ENCODE measurements at places on chromosomes 2 and 18.

DNA sequence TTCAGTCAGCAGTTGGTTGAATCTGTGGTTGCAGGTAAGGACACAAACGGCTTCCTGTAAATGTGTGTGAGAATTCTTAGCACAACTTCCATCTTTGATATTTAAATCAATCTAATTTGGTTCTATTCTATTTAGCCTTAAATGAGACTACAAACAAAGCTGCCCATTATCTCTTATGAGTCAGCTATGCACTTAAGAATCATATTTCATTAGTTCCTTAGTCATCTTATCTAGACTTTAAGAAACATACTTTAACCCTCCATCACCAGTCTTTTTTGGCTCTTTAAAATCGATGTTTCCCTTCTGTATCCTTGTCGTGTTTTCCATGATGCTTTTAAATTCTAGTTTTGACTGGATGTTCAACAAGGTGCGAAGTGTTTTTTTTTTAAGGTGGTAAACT, 114.4 kb upstream of the TMEM200C start:
- peak; percentile 54 for DNase-seq

GRCh38 chr2:64018701-64019082, 536 bp downstream of the VPS54 start:
- DNase-seq = peak; percentile 53

DNA sequence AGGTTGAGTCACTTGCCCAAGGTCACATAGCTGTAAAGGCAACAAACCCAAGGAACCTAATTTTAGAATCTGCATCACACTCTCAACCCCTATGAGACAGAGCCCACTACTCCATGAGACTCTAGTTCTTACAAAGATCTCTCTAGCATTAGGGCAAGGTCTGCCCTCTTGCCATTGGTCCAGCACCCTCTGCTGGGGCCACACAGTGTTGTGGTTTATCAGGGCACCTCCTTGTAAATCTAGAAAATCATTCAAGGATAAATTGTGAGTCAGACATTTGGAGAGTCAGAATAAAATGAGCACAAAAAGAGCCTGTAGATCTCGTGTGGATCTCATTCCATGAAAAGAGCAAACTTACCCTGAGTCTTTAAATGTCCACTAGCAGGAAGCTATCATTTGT, 91.2 kb downstream of the SLC8A1 start:
- no peak for DNase-seq

DNA sequence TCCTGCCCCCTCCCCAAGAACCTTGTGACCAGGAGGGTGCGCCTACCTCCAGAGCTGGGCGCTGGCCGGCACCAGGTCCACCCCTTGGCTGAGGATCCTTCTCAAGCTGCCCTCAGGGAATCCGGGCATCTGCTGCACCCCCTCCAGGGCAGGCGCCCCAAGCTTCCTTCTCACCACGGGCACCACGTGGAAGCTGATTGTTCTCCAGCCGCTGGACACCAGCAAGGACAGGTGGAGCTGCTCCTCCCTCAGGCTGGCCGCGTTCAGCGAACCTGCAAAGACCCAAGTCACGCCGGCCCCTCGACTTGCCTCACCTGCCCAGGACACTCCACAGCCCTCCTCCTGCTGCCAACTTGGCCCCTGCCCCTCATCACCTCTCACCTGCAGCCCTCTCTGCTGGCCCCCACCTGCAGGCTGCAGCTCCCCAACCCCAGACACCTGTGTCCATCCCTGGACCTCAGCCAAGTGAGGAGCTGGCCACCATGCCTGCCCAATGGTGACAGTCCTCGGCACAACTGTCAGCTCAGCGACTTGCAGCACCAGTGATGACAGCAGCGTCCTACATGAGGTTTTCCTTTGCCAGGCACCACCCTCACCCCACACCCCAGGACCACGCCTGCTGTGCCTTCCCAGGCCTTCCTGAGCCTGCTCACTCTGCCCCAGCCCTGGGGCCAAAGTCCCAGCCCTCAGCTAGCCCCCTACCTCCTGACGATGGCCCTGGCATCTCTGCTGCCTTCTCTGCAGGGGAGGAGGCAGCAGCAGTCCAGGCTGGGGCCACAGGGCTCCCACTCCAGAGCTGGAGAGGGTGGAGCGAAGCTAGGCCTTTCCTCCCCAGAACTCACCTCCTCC, 4.2 kb downstream of the MAB21L4 start:
- no peak for DNase-seq

GRCh38 chr2:8628866-8629209, 53.0 kb upstream of the ID2 start:
- no peak for DNase-seq

DNA sequence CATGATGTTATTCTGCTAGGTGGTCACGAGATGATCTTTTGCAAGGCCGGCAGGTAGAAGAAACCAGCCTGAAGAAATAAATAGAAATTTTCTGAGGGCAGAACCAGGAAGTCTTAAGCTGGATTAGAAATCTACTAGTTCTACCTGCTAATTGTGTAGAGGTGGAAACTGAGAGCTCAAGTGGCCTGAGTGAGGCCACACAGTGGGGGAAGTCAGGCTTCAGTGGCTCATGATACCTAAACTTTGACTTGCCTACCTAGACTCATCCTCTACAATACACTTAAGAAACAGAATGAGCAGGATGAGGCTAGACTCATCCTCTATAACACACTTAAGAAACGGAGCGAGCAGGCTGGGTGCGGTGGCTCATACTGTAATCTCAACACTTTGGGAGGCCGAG, 134.9 kb upstream of the NDUFV2 start:
- no peak for DNase-seq

DNA sequence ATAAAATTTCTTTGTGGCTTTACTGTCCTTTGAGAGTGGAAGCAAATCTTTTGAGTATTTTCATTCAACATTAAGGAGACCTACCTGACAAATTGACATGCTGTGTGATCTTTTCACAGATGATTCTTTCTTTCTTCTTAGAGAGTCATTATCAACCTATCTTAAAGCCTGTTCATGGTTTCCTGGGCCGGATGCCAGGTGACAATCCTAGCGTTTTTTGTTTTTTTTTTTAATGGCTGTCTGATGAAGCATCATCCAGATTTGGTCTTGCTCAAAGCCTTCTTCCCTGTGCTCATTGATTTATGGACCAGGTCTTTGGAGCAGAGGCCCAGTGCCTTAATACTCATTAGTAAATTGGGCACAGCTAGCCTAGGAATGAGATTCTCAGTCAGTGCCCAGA, 9.8 kb upstream of the MGAT5 start:
- no peak for DNase-seq

GRCh38 chr18:50320719-50321118, 33.2 kb upstream of the CXXC1 start:
- no peak for DNase-seq

GRCh38 chr2:118973542-118973951, 31.6 kb downstream of the MARCO start:
- no peak for DNase-seq

DNA sequence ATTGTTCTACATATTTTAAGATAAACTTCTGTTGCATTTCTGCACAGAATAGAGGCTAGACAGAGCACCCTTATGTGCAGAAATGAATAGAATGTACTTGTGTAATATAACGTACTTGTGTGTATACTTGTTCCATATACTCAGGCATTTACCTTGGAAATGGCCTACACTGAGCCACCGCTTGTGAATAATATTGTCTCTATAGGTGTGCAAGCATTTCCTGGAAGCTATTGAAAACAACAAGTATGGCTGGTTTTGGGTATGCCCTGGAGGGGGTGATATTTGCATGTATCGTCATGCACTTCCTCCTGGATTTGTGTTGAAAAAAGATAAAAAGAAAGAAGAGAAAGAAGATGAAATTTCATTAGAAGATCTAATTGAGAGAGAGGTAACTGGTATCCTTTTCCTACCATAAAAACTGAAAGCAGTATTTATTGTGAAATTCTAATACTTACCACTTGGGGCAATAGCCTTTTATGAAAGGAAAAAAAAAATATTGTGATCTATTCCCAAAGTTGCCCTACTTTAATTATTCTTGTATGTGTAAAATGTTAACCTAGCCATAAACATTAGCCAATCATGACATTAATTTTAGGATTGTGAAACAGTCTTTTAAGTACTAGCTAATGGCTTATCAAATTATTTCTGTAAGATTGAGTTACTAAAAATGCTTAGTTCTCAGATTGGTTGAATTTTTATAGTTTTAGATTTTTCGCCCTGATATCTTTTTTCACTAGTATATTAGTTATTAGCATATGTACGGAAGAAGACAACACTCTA, 18.0 kb downstream of the ZC3H15 start:
- peak; percentile 58 for DNase-seq

DNA sequence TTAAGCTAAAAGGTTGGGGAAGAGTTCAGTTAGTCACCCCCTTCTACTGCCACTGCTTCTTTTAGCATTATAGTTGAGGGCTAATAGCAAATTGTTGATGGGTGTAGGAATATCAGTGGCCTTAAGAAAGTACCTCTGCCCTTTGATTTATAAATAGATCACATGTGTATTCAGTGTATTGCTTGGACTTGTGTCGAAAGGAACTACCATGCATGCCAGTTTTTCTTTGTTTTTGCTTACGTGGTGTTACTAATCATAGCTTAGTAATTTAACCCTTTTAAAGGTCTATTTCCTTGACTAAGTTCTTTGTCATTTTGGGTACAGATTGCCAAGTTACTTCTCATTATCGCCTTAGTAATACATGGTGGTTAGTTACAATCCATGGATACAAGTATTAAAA, 85.6 kb downstream of the MIB1 start:
- peak; percentile 63 for DNase-seq

DNA sequence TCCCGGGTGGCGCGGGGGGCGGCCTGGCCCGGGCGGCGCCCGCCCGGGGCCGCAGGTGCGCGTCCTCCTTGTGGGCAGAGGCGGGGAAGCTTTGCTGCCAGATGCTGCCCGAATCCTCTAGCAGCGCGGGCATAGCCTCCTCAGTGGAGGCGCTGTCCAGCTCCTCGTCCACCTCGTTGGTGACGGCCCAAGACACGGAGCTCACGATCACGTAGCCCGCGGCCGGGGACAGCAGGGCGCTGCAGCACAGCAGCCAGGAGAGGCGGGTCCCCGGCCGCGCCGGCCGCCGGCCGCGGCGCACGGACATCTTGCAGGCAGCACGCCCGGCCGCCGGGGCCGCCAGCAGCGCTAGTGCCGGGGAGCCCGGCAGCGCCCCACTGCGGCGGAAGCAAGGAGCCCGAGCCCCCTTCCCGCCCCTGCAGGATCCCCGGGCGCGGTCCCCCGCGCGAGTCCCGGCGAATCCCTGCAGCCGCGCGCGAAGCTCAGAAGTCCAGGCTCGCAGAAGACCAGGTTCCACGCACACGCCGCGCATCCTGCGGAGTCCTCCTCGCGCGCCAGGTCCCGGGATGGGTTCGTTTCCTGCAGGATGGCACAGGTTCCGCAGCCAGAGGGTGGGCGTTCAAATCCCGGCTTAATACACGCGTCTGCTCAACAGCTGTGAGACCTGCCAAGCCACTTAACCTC, at the start of gene CREG2:
Gene CREG2, minus strand, starts transcription at position 353 of the 684 bp plus-strand sequence. Its CDS starts 46 bp downstream, at position 307.
- peak; percentile 51 for DNase-seq

DNA sequence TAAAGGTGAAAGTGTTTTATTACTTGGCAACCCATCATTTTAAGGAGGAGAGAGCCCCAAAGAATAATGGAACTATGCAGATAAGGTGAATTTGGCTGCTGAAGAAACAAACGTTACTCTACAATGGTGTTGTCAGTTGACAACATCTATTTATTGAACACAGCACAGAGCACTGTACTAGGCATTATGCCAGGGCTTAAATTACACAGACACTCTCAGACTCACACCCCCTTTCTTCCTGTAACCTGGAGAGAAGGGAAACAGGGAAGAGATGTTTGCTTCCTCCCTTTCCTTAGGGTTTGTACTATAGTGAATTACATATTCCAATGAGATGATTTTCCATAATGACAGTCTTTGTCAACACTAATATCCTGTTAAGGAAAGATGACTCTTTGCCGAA, 94.0 kb upstream of the ATP5MC3 start:
- DNase-seq = no peak

Measured in astrocyte of the spinal cord (primary cell).